Brain pericyte (primary cell): ENCODE measurements at places on chromosomes 3 and 15.
A peak's percentile ranks its signal among the peaks of the same experiment; 100 is the strongest.

- no peak for DNase-seq
These were observed 320.4 kb downstream of the CTNNB1 start for GRCh38 chr3:41519746-41520145.

- DNase-seq: peak; percentile 95
These were observed 722 bp downstream of the STRA6 start for GRCh38 chr15:74201710-74202420.

- no peak for DNase-seq
These were observed 2.9 kb downstream of the HACD3 start for GRCh38 chr15:65533057-65533756.

DNA sequence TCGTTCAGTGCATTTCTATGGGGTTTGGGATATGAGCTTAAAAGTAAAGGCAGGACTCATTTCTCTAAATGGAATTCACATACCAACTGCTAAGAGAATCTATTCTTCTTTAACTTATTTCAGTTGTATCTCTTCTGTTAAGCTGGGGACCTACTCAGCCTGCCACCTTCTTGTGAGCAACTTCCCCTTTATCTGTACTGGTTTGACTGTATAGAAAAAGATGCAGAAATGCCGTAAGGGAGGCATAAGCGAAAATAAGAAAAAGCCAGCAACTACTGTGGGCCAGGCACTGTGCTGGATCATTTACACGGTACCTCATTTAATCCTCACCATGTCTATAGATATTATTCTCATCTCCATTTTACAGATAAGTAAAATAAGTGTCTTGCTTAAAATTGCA, 38.4 kb downstream of the RBMS3 start:
- DNase-seq: no peak

DNA sequence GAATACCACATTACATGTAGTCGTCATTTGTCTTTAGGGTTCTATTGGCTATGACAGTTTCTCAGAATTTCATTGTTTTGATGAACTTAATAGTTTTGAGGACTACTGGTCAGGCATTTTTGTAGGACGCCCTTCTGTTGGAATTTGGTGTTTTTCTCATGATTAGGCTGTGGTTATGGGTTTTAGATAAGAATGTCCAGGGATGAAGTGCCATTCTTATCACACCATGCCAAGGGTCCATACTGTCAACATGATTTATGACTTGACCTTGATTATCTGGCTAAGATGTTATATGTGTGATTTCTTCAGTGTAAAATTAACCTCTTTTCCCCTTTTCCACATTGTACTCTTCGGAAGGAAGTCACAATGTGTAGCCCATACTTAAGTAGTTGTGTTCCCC, 135.3 kb downstream of the DIPK2A start:
- no peak for DNase-seq

DNA sequence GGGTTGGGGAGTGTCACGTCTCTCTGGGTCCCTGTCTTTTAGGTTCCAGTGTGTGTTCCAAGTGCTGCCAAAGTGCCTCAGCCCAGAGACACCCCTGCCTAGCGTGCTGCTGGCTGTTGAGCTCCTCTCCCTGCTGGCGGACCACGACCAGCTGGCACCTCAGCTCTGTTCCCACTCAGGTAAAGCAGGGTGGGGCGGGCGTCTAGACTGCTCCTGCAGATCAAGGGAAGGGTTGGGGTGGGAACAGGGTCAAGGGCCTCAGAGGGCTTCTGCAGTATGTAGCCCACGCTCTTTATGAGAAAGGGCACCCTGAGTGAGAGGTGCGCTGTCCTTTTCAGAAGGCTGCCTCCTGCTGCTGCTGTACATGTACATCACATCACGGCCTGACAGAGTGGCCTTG, 17.2 kb downstream of the ATRIP start:
- DNase-seq: no peak

DNA sequence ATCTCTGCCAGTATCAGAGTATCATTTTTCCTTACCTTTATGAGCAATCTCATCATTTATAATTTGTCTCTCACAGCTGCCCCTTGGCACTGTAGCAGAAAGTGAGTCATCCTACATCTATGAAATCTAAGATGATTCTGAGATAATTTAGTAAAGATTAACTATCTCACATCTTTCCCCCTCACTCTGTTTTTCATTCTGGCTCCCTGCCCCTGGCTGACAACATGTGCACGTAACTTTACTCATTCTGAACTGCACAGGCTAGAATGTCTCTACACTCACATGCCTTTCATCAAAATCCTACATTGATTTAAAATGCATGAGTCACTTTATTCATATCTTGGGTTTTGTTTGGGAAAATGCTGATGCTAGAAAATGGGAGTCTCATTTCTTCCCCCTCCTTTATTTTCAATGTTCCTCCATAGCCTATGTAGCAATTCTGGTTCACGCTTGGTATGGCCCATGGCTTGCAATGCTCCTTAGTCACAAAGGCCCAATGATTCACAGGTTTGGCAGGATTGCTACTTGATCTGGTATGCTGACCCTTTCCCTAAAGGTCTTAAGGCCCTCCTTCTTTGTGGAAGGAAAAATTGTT, 838.5 kb downstream of the TUSC7 start:
- no peak for DNase-seq

- DNase-seq: no peak
These were observed 43.9 kb upstream of the ARL8B start for GRCh38 chr3:5078151-5078550.

DNA sequence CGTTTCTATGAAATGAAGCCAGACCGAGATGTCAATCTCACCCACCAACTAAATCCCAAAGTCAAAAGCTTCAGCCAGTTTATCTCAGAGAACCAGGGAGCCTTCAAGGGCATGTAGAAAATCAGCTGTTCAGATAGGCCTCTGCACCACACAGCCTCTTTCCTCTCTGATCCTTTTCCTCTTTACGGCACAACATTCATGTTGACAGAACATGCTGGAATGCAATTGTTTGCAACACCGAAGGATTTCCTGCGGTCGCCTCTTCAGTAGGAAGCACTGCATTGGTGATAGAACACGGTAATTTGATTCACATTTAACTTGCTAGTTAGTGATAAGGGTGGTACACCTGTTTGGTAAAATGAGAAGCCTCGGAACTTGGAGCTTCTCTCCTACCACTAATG, 41.9 kb upstream of the TRA2B start:
- no peak for DNase-seq

DNA sequence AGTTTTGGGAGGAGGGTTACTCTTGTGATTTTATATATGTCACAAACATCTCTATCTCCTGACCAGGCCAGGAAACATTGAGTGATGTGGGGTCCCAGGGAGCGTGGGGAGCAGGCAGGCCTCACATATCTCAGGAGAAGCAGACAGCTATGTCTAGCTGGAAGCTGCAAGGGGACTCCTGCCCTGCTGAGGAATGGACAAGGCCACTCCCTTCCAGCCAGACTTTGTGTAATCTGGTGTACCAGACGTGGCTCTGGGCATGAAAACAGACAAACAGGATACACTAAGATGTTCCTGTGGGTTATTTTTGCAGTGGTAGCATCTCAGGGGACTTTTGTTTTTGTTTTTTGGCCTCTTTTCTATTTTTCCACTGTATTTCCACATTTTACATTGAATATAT, 23.2 kb downstream of the CYP8B1 start:
- DNase-seq: no peak

DNA sequence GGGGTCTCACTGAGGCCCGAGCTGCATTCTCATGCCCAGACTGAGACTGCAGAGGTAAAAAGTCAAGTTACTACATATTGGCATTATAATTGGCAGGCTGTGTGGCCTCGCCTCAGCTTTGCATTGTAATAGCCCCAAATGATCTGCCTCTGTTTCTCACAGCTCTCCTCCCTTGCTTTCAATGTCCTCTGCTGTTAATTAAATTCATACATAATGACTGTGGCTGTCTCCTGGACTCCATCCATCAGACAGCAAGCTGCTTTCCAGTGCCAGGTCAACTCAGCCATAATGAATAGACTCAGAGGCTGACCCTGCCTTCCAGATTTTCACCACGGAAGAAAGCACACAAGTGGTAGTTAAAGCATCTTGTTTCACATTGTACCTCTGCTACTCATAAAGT, 7.6 kb upstream of the RTP4 start:
- no peak for DNase-seq

GRCh38 chr3:189632242-189632641, 1.1 kb downstream of the TP63 start:
- no peak for DNase-seq

DNA sequence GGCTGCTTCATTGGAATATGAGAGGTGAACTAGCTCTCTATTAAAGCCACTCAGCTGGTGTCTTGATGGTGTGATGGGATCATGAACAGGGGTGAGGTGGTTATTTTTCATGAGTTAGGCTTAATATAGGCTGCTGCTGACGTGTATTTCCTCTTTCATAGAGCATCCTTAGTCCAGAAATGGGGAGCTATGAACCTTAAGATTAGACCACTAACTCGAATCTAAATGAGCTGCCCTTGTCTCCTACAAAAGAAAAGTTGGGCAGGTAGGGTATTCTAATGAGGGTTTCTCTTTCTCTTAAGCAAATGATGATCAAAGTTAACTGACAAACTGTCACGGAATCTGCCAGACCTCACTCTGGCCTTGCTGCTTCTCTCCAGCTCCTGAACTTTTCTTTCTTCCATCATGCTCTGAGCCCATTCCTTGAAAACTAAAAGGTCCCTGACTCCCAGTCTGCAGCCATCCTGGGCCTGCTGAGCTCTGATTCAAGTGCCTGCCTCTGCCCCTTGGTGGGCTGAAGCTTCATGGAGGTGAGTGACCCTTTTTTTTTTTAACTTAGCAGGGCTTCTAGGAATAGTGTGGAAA, at the start of gene TRIM69:
TSS of gene TRIM69 (plus strand) at position 348 of the 585 bp plus-strand sequence. CDS start at position 525, 177 bp downstream.
- DNase-seq: no peak

DNA sequence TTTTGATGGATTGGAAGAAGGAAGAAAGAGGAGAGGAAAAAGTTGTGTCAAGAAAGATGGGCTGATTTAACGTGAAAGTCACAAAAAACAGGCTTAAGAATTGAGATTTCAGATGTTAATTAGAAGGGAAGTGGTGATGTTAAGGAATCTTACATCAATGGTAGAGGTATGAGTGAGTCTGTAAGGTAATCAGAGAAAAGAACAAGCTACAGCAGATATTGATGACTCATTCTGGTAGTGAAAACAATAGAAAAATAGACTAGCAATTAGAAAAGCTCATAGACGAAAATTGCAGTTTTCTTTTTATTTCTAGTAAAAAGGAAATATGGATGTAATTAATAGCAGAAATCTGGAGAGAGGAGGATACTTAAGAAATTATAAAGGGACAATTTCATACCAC, 559.6 kb downstream of the MCTP2 start:
- no peak for DNase-seq

GRCh38 chr3:10729439-10729838, 86.6 kb upstream of the SLC6A11 start:
- DNase-seq: no peak

DNA sequence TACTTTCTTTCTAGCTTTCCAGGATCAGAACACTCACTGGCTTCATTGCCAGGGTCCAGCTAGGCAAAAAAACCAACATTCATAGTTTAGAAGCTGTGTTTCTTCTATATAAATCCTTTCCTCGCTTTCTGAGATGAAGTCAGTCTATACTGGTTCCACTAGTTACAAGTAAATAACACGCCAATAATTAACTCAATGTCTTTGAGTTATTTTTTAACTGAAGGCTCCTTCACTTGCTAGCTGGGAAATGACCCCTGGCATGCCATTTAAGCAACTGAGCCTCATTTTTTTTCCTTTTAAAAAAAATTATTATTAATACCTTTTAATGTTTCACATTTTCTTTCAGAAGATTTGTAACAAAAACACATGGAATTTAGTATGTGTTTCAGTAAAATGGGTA, 2.1 kb upstream of the CCDC174 start:
- DNase-seq: no peak

DNA sequence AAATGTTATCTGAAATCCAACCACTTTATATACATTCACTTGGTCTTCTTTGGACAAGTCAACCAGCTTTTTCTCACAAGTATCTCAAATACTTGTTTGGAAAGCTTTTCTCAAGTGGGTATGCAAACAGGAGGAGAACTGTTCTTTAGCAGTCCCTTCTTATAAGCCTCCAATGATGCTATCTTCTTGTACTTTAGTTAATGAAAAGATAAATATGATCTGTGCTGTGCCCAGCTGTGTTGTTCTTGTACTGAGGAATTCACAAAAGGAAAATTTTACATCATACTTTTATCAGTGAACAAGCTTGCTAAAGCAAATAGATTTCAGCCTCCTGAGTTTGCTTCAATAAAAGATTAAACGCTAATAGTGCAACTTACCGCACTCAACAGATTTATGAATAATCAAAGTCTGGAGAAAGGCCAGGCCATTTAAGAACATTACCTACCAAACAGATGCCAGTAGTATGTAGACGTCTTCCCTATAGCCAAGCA, 395.2 kb downstream of the MECOM start:
- no peak for DNase-seq

GRCh38 chr15:91329914-91330313, 229.9 kb downstream of the SV2B start:
- DNase-seq: no peak

DNA sequence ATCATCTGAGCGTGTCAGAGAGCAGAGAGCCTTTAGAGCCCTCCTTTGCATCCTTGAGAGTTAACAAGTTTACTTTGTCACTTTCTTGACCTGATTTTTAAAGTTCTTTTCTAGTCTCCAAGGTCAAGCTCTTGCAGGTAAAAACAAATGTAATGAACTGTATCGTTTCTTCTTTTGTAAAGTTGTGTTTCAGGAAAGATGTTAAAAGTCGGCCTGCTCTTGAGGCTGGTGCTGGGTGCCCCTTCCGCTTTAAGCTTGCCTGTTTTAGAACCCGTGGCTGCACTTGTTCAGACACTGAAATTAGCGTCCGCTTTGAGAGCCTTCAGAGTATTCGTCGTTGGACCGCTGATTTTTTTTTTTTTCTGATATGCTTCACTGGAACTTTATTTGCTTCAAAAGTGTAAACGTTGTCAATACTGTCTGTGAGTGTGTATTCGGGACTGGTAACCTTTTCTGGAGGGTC, 52.6 kb upstream of the ULK4 start:
- DNase-seq: no peak

- DNase-seq: no peak
These were observed 218.5 kb upstream of the TTC14 start for GRCh38 chr3:180383332-180384020.

DNA sequence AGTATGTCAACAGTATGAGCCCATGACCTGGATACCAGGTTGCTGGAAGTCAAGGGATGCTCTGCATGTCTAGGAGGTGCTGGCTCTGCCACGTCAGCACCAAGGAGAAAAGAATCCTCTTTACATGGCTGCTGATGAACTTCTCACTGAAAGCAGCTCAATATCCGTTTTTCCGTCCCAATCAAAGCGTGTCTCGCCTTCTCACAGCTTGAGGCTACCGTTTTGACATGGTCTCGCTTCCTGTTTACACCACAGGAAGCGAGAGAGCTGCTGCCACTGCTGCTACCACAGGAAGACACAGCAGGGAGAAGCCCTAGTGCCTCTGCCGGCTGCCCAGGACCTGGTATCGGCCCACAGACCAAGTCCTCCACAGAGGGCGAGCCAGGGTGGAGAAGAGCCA, 27.3 kb downstream of the STARD5 start:
- DNase-seq: no peak

DNA sequence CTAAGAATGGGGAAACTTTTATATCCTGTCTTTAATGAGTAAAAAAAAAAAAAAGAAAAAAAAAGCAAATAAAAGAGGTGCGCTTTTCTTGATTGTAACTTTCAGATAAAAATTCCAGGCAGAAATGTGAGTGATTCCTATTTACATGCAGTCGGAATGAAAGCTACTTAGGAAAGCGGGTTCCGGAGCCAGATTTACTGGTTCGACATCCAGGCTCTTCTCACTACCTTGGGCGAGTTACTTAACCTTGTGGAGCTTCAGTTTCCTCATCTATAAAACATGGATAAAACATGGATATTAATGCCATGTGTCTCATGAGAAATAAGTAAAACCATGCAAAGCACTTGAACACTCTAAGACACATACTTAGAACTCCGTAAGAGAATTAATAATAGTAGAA, 169.2 kb downstream of the TP63 start:
- no peak for DNase-seq

GRCh38 chr3:39478226-39478625, 10.7 kb downstream of the MOBP start:
- DNase-seq: no peak
